CD4-positive, alpha-beta T cell (primary cell): ENCODE measurements at places on chromosomes 2 and 18.

- peak; percentile 51 for DNase-seq
Observed at GRCh38 chr18:76875390-76876325, 53.3 kb downstream of the ZNF236 start.

- no peak for DNase-seq
Observed at GRCh38 chr18:40215979-40216378, 1739.1 kb upstream of the PIK3C3 start.

DNA sequence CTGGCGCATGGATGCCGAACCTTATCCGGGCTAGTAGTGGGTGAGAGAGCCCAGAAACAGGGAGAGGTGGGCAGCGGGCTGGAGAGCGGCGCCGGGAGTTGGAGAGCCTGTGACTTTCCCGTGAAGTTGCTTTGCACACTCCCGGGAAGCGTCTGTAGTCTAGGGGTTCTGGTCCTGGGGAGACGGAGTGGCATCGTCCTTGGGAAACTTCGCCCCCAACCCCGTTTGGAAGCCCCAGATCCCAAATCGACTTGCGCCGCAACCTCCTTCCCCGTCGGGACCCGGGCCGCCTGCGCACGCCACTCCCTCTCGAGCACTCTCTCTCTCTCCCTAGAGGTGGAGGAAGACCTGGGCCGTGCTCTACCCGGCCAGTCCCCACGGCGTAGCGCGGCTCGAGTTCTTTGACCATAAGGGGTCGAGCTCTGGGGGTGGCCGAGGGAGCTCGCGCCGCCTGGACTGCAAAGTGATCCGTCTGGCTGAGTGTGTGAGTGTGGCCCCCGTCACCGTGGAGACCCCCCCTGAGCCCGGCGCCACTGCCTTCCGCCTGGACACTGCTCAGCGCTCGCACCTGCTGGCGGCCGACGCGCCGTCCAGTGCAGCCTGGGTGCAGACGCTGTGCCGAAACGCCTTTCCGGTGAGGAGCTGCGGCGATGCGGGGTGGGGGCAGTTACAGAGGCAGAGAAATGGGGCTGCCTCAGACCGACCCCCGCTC, 456 bp downstream of the DOK1 start:
- DNase-seq: peak; percentile 47

DNA sequence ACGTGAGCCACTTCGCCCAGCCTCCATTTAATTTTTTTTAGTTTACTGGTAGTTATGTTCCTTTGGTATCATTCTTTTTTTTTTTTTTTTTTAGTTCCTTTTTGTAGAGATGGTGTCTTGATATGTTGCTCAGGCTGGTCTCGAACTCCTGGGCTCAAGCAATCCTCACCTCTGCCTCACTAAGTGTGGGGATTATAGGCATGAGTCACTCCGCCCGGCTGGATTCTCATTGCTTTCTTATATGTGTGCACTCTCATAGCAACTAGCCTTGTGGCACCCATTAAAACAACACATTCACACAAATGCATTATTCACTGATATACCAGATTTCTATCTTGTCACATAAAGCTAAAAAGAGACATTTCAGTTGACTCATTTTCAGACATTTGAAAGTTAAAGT, 4.2 kb downstream of the TTC27 start:
- no peak for DNase-seq

DNA sequence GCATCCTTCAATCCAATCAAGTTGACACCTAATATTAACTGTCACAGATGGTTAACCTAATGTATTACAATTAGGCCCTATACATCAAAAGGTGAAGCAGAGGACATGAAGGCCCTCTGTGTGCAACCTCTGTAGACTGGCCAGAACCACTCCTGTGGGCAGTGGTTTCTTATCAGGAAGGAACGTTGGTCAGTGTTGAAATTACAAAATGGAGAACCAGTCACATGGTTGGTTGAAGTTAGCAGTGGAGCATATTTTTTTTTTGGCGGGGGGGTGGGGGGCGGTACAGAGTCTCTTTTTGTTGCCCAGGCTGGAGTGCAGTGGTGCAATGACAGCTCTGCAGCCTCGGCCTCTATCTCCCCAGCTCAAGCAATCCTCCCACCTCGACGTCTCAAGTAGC, 19.8 kb downstream of the RNU2-63P start:
- no peak for DNase-seq

DNA sequence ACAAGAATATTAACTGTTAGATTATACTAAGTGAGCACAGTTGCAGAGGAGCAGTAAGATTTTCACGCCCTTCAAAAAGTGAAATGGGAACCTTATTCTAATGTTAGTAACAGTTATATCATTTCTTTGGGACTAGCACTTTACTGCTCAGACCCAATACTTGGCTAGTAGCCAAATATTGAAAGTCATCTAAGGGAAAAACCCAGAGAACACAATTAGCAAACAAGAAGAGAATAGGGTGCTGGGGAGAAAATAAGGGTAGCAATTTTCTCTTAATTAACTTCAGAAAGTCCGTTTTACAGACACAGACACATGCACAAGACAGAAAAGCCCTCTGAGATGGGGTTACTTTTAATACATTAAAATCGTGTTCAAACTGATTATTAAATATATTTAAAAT, 71.8 kb downstream of the ID2 start:
- no peak for DNase-seq

DNA sequence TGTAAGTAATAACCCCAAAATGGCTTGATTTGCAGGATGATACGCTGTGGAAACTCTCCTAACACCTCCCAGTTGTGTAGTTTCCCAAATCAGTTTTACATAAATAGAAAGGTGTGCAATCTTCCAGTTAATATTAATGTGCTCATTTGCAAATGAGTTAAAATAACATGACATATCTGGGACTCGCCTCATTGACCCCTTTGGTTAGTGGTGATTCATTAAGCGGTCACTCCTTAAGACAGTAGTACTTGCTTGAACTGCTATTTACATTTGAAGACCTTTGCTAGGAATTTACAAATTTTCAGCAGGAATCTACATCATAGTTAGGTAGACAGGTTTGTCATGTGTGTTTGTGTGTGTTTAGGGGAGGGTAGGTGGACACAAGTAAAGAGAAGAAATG, 1367.7 kb upstream of the CELF4 start:
- DNase-seq: no peak

DNA sequence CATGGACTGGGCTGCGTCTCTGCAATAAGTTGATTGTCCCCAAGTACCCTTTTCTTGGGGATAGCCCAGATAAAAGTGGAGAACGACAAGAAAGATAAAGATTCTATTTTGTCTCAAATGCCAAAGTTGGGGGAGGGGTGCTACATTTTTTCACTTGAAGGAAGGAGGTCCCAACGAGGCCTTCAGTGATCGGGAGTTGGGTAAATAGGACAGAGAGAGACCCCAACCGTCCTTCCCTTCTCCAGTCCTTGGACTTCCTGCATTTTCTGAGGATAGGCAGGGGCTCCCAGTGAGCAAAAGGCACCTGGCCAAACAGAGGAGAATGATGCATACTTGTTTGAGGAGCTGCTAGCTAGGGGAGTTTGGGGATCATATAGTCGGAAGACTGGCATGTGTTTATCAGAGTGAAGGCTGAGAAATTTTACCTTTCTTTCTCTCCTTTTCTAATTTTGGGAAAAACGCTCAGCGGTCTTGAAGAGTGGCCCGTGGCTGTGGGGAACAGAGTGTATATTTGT, 3.5 kb upstream of the EN1 start:
- DNase-seq: no peak

- no peak for DNase-seq
Observed at GRCh38 chr2:88857274-88857741, 165.8 kb downstream of the RPIA start.

GRCh38 chr2:68516051-68516955, 48.9 kb downstream of the APLF start:
- DNase-seq: no peak

GRCh38 chr18:2680216-2680792, 24.8 kb downstream of the SMCHD1 start:
- DNase-seq: no peak

GRCh38 chr18:58337686-58338085, 291.2 kb downstream of the ALPK2 start:
- no peak for DNase-seq

DNA sequence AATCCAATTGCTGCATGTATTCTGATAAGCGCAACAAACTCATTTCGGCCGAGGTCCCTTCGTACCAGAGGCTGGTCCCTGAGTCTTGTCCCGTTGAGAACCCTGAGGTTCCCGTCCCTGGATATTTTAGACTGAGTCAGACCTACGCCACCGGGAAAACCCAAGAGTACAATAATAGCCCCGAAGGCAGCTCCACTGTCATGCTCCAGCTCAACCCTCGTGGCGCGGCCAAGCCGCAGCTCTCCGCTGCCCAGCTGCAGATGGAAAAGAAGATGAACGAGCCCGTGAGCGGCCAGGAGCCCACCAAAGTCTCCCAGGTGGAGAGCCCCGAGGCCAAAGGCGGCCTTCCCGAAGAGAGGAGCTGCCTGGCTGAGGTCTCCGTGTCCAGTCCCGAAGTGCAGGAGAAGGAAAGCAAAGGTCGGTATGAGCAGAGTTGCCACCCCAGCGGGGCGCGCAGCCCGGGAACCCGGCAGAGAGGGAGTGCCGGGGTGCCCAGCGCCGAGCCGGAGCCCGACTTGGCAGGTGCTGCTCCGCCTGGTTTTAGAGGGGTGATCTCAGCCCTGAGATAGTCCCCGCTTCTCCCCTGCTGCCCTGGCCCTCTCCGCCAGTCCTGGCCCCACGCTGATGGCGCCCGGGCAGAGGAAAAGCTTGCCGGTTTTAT, 714 bp downstream of the HOXD10 start:
- no peak for DNase-seq

- DNase-seq: no peak
Observed at GRCh38 chr2:68284896-68285295, 32.6 kb upstream of the PPP3R1 start.

GRCh38 chr2:231575612-231576256, 16.9 kb upstream of the TEX44 start:
- DNase-seq: no peak

DNA sequence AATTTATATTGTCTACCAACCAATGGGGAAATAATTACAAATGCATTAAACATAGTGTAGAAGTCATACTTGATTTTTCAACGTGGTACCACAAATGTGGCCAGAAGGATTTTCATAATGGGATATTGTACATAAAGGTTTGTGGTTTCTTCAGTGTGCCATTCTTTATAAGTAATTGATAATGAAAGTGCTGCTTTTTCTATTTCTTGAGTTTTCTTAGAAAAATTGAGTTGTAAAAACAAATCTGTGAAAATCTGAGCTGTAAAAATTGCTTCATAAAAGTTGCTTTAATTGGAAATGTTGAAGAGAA, 103.6 kb downstream of the KYNU start:
- DNase-seq: no peak

DNA sequence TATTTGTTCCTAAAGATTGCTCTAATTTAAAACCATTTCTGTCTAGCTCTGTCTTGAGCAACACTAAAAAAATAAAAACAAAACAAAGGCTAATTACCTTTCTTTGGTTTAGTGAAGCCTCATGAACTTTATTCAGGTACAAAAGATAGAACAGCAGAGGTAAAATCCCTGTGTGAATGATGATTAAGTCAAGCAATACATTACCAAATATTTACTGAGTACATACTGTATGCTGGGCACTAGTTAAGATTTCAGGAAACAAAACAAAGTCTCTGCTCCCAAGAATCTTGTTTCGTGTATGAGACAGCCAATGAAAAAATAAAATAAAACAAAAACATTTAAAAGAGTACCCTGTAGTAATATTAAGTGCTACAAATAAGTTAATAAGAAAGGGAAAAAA, 257.5 kb downstream of the RND3 start:
- DNase-seq: no peak

DNA sequence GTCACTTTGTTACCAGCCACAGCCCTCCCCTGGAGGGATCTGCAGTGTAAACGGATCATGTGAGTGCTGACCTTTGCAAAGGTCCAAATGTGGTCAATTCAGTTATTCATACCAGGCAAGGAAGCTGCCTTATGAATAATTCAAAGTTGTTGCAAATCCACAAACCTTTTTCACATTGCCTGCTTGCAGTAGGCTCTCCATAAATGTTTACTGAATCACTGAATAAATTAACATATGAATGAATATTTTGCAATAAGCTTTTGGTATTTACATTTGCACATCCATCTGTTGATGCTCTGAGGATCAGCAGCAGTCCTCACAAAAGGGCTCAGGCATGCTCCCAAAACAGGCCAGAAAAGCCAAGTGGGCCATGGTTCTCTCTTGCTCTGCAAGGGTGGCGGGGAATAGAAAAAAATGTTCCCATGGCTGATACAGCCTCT, 156.8 kb downstream of the VAPA start:
- no peak for DNase-seq

- DNase-seq: no peak
Observed at GRCh38 chr18:57640236-57640635, 18.6 kb upstream of the NARS1 start.

DNA sequence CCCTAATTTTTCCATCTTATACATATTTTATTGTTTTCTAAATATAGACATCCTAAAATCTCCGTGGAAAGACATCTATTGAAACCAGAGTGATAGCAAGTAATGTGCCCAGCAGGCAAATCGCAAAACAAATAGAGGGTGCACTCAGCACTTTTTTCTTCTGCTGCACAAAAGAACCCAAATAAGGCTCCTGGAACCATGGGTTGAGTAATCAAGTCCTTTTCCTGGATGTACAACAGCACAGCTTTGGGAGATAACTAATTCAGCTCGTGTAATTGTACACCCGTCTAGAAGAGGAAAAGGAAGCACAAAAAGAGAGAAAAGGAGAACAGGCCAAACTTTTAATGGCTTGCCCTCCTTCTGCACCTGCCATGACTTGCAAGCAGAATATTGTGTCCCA, 126.9 kb upstream of the TLK1 start:
- no peak for DNase-seq
